Uterus (tissue), 4 donors: ENCODE measurements at places on chromosomes 3 and 15. TPM values are rescaled to one million over a fixed set of nuclear protein-coding genes. Genes with fewer than 3 reads are reported as not detected.

Gene SRGAP3
- total RNA-seq = 35.5 TPM

Gene ASB14
- total RNA-seq = not detected

Gene PLSCR2
- total RNA-seq = not detected

Gene SNRPA1
- total RNA-seq = 35.8 TPM

Gene LCTL
- total RNA-seq = not detected

Gene MRPL3
- 137 TPM for total RNA-seq

Gene CSTA
- not detected for total RNA-seq

Gene C3orf62
- total RNA-seq = 2.6 TPM

Gene MASP1
- total RNA-seq = 88.2 TPM

Gene GP9
- total RNA-seq = 0.35 TPM
